LHCN-M2 (cell line): ENCODE measurements at places on chromosomes 16 and 17. TPM values are rescaled to one million over a fixed set of nuclear protein-coding genes. Genes with fewer than 3 reads are reported as not detected.

GRCh38 chr17:79801156-79802038 is 4.5 kb upstream of the CBX8 start:
- no peak for DNase-seq

The PRAC1 gene
- total RNA-seq: not detected in 2 replicates

DNA sequence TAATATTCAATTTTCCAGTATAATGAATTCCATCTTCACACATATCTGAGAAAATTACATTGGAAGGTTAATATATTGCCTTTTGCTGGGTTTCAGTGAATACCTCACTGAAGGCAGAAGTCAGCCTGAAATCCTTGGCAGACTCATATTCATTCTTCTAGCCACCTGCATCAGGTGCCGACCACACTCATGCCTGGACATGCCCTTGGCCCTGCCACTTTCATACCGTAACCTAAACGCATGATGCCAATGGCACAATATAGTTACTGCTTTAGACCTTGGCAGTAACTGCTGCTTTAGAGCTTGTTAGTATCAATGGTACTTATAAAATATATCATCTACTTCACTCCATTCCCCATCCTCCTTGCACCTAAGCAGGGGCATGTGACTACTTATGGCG is 817.6 kb upstream of the CDH8 start:
- DNase-seq: no peak

The MYO15B gene
- under 0.01 and 0.06 TPM in 2 replicates for total RNA-seq

The DUXB gene
- total RNA-seq: not detected in 2 replicates

The ZNF469 gene
- 0.38 and 0.46 TPM in 2 replicates for total RNA-seq

The ACE gene
- total RNA-seq: 0.63 TPM in 1 of 2 replicates, not detected in the other

- no peak for DNase-seq
Observed at GRCh38 chr17:3594976-3595375, 14.2 kb downstream of the TRPV1 start.

- DNase-seq: no peak
Observed at GRCh38 chr17:83028851-83029250, 50.6 kb upstream of the METRNL start.

- no peak for DNase-seq
Observed at GRCh38 chr16:9258423-9259051, 167.1 kb downstream of the HAPSTR1 start.
